ENCODE measurements at places on chromosomes 4 and X.

DNA sequence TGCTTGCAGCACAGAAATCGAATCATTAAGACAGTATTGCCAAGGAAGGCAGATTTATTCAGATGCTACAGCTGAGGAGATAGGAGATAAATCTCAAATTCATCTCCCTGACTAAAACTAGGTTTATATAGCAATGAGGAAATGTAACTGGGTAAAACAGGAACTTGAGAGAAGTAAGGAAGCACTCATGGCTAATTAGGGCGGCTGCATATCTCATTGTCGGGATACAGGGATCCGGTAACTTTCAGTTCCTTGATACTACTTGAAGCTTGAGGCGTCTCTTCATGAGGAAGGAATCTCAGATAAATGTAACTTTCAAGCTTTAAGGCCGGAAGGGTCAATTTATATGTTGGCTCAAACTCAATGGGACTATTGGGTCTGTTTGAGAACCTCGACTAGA lies 129.2 kb upstream of the WDR1 start:
- no peak for DNase-seq

DNA sequence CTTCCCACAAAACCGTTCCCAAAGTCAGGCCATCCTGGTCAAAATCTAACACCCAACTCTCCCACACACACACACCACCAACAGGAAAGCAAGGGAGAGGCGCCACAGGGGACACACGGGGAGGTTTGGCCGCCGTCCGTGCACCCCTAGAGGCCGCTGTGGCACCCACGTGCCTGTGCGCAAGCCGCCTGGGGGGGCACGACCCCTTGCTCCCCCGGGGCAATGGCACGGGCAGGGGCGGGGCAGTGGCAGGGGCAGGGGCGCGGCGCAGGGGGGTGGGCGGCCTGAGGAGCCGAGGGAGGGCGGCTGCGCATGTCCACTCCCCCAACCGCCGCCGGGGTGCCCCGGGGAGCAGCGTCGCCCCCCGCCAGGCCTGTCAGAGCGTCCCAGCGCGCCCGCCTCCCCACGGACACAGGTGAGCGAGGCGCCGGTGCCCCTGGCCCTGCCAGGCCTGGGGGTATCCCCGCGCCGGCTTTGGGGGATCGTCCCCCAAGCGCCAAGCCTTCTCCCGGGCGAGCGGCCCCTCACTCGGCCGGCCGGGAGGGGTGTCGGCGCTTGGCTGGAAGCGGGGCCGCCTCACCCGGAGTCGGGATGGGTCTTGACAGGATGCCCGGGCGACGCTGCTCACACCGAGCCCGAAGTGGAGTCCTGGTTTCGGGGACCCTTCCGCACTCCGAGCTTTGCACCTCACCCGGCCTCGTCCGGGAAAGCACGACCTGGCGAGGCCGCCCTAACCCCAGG lies at the start of gene ERAS:
Gene ERAS, plus strand, starts transcription at position 379 of the 741 bp plus-strand sequence. CDS start 2,611 bp downstream, outside the sequence.
- DNase-seq: no peak

DNA sequence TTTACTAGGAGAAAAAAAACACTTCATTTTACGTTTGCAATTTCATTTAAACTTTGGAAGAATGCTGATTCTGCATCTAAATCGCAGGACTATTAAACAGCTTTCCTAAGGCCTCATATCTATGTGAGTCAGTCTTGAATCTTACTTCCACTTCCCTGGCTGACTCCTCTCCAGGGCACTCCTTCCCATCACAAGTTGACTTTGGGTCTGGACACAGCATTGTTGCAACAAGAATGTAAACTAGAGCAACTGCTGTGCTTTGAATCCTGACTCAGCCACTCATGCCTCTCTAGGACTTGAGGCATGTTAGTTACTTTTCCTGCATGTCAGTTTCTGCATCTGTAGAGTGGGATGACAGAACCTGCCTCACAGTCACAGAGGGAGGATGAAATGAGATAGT lies 413.8 kb downstream of the FAT4 start:
- no peak for DNase-seq

GRCh38 chr4:8540586-8540985 lies 39.6 kb upstream of the GPR78 start:
- DNase-seq: no peak

DNA sequence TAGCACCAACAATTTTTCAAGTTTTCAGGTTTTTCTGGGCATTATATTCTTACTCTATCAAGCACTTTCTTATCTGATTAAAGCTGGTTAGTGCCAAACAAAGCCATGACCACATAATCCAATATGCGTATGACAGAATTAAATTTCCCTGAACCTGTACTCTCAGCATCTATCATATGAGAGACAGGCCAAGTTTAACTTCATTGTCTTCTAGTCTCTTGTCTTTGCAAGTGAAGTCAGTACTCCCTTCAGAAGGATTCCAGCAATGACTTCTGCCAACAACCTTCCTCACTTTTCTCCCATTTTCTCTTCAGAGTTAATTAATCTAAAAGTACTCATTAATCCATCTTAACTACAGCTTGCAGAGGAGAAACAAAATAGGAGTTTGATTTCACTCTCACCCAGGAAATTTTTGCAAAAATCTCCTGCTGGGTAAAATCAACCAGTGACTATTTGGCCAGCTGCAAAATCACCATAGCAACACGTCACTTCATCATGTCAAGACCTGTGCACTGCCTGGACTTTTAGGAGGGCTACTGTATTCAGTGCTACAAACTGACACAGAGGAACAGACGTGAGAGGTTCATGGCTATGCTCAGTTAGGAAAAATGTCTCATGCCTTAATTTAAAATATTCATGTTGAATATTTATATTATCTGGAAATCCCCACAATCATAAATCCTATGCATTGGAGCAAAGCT lies 208.4 kb downstream of the ANTXR2 start:
- DNase-seq: no peak

DNA sequence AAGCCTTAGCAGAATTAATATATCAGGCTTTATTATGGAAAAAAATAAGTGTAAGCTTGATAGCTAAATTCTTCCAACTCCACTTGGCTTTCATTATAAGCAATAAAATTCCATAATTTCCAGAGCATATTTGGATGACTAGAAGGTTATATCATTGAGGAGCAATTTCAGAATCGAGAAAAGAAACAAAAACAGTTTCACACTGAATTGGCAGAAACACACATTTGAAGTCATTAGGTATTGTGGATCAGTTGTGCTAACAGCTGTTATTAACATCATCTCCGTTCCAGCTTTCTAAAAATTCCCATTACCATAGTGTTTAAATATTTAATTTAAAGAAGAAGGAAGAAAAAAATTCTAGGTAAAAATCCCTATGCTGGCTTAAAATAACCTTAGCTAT lies 92.6 kb downstream of the ANTXR2 start:
- DNase-seq: no peak

DNA sequence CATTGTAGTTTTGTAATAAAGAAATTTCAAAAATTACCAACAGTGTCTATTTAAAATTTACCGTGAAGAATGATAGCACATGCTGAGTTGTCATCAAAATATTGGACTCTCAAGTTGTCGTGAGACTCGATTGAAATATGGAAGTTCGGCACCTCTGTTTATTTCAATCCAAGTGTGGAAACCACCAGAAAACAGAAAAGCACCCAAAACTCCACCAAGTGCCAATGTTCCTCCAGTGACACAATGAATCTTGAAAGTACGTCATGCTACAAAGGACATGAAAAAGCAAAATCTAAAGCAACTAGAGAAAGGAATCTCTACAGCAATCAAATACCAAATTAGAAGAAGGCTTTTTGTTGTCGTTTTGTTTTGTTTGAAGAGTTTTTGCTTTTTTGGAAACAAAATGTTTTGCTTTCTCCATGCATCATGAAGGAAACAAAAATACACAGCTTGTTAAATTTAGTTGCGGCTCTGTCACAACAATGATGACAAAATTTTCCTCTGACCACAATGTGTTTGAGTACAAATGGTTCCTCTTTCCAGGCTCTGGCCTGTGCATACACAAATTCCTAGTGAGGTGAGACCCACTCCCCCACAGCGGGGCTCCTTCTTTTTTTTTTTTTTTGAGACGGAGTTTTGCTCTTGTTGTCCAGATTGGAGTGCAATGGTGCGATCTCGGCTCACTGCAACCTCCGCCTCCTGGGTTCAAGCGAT lies 9.6 kb upstream of the IL13RA1 start:
- no peak for DNase-seq

DNA sequence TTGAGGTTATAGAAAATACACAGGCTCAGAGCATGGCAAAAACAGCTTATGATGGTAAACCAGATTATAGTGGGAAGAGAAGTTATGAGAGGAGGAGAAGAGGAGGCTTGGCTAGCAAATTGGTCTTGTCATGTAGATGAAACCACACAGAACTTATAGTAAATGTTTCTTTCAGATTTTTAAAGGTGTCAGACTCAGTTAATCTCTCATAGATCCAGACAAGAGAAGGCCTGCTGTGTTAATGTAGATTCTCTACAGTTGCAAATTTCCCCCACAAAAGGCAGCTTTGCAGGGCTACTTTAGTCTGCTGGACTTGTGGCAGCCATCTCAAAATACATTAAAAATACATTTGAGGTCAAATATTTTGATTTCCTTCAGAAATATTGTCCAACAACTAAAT lies 1731.7 kb downstream of the ARAP2 start:
- DNase-seq: no peak

DNA sequence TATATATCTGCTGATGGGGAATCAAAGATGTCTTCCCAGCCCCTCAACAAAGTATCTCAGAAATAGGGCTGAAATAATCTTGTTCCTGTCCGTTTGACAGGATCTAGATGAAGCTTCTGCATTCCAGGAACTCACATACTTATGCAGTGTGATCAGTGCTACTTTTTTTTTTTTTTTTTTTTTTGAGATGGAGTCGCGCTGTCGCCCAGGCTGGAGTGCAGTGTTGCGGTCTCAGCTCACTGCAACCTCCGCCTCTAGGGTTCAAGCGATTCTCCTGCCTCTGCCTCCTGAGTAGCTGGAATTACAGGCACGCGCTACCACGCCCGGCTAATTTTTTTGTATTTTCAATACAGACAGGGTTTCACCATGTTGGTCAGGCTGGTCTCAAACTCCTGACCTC lies 36.4 kb downstream of the DHX15 start:
- no peak for DNase-seq

GRCh38 chr4:159305129-159305528 lies 202.2 kb downstream of the RAPGEF2 start:
- no peak for DNase-seq

DNA sequence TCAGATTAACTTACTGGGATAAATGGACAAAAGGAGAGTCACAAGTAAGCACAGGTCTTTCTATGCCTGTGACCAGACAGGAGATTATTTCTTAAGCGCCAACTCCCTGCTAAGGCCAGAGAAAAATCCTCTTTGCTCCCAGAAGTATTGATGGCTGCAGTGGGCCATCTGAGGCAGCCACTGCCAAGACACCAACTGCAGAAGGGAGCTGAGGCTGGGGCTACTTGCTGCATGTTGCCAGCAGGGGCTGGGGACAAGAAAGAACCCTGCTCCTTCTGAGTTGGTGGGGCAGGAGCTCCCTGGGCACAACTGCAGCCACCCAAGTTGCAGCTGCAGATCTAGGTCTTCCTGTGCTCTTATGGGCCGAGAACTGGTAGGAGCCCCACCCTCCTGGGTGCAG lies 1075.3 kb downstream of the PCDH18 start:
- no peak for DNase-seq

DNA sequence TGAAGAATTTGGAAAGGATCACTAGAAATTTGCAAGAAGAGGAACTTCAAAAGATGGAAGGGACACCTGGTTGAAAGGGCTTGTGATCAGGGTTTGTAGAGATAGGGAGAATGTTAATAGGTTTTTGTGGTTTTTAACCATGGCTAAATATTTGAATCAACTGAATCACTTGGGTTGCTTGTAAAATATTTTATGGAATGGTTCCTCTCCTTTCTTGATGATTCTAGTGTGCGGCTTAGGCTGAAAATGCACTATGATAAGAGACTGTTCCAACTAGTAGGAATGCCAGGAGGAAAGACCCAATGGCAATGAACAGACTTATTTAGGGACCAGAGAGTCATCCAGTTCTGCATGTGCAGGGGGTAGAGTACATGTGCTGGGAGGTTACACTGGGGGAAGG lies 408.2 kb downstream of the ARHGAP24 start:
- no peak for DNase-seq

- no peak for DNase-seq
Observed at GRCh38 chrX:39367416-39367815, 566.2 kb downstream of the MID1IP1 start.

GRCh38 chr4:26161030-26161824 lies 159.6 kb upstream of the RBPJ start:
- DNase-seq: no peak

GRCh38 chr4:13601048-13601447 lies 26.5 kb downstream of the BOD1L1 start:
- DNase-seq: no peak

DNA sequence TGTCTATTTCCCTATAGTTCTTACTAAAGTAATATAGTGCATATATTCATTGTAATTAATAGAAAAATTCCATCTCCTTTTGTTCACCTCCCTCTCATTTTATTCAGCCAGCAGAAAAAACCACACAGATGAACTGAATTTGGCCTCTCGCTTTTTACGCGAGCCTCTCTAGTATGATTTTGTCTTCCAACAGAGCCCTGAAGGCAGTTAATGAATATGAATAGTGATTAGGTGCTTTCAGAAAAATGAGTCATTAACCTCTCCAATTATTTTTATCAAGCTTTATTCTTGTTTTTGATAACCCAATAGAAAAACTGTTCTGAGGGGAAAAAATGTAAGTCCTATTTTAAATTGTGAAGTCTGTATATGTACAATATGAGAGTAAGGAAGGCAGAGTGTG lies 74.1 kb downstream of the ZAR1 start:
- DNase-seq: no peak

DNA sequence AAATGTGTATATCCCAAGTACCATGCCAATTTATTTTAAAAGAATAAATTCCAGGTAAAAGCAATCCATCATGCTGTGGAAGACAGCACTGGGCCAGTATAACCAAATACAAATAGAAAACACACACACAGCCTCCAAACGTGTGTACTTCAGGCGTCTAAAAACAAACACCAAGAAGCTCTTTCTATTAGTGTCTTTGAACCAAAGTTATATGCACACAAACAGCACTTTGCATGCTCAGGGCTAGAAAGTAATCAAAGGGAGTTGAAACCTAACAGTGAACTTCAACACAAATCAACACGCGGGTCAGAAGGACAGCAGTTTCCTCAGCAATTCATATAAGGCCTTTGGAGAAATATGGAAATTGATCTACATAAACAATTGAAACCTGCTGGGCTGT lies 15.4 kb downstream of the GASK1B start:
- DNase-seq: no peak

- no peak for DNase-seq
Observed at GRCh38 chr4:175424111-175424510, 388.0 kb downstream of the GPM6A start.

DNA sequence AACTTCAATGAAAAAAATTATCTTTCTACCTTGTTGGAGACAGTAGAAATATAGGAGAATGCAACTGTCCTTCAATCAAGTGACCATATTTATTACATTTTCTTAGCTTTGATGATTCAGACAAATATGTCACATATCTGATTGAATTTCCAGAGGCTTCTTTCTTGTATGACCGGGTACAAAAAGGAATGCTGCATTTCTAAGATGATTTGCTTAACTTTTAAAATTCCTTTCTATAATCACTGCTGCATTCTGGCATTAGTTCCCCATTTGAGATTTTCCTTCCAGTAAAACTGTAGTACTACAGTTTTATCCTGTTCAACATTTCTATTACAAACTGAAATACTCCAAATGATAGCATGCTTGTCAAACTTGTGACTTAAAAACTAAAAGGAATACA lies 5.2 kb downstream of the MFSD8 start:
- DNase-seq: no peak

Measured in stimulated activated CD8-positive, alpha-beta memory T cell treated with anti-CD3 and anti-CD28 coated beads, Interleukin-15, amount 100 ng/mL, for 48 hours (primary cell).